Body of pancreas (tissue), 4 donors: ENCODE measurements at places on chromosomes 2 and 18. TPM values are rescaled to one million over a fixed set of nuclear protein-coding genes. Genes with fewer than 3 reads are reported as not detected.

DNA sequence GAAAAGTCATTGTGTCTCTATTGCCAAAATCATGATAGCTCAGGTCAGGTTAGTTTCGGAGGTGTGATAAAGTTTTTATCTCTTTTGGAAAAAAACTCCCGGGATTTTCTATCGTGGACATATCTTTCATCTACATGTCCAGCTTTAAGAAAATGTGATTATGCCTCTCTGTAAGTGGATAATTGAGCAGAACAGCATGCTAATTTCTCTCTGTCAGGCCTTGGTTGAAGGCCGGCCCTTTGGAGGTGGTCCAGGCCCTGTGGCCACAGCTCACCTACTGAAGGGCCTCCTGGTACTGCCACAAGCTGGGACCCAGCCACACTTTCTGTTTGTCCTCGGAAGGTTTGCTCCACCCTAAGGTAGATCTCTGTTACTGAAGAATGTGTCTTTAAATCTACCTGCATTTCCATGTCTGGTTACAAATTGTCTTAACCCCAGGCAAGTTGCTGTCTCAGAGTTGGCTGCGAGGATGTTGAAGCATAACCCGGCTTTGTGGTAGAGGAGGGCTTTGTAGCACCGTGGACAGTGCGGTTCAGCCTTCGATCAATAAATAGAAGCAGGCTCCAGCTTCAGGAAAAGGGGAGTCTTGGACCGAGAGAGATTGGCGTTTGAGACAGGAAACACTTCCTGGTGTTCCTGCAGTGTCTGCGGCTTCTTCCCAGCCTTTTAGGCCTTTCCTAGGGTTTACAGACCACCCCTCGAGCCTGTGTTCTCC lies 25.5 kb downstream of the TCF7L1 start:
- no peaks in the 10 kb centered on the region for H3K36me3 ChIP-seq
- H3K27ac ChIP-seq = no peak overlapping the region
- no peak overlapping the region for H3K4me3 ChIP-seq

GRCh38 chr2:218168016-218168415 lies 1.3 kb upstream of the CXCR1 start:
- no peaks in the 10 kb centered on the region for H3K36me3 ChIP-seq
- no peak for DNase-seq
- H3K27me3 ChIP-seq = no peaks in the 10 kb centered on the region
- no peak overlapping the region for H3K4me3 ChIP-seq
- H3K27ac ChIP-seq = no peak overlapping the region

DNA sequence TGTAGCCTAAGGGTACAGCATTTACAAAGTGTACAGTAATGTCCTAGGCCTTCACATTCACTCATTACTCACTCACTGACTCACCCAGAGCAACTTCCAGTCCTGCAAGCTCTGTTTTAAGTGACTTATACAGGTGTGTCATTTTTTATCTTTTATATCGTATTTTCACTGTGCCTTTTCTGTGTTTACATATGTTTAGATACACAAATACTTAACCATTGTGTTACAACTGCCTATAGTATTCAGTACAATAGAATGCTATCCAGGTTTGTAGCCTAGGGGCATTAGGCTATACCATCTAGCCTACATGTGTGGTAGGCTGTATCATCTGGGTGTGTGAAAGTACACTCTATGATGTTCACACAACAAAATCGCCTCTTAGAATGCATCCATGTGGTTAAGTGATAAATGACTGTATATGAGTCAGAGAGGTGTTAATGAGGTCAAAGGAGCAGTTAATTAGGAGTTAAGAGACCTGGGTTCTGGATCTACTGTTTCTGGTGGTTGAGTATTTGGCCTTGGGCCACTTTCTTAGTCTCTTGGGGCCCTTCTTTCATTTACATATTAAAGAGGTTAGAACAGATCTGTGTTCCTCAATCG lies 149.1 kb downstream of the GREB1L start:
- H3K4me3 ChIP-seq = no peak overlapping the region
- no peaks in the 10 kb centered on the region for H3K4me1 ChIP-seq
- H3K27ac ChIP-seq = no peak overlapping the region
- no peak for DNase-seq
- H3K27me3 ChIP-seq = no peaks in the 10 kb centered on the region

- H3K27me3 ChIP-seq = no peaks in the 10 kb centered on the region
- no peak overlapping the region for H3K4me3 ChIP-seq
- H3K4me1 ChIP-seq = peaks cover 21% of the 10 kb centered on the region
Measured at GRCh38 chr2:95057535-95058370, 32.2 kb downstream of the MAL start.

DNA sequence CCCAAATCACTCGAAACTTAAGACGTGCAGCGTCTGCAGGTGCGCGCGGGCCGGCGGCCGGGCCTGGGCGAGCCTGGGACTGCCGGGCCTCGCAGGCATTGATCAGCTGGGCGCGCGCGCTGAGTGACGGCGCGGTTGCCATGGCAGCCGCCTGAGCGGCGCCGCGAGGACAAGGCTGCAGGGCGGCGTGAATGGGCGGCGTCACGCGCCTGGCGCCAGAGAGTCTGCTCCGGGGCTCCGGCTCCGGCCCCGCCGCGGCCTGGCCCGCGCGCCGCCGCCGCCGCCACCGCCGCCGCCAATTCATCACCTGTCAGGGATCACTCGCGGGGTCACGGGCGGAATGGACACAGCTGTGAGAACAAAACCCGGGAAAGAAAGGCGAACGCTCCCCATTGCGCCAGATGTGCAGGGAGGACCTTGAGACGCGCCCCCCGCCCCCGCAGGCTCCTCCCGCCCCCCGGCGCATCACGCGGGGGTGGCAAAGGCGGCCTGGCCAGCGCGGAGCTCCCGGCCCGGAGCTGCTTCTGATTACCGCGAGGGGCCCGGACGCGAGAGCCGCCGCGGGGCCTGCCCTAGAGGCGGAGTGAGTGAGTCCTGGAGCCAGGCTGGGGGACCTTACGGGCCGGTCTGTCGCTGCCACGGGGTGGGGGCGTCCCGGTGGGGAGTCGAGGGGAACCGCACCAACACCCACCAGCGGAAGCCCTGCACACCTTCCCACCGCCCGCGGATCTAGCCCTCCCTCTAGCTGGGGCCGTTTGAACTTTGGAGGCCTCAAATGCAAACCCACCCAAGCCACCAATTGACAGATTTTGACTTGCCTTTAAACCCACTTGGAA lies 2.9 kb upstream of the ID2 start:
- no peaks in the 10 kb centered on the region for H3K27me3 ChIP-seq
- H3K36me3 ChIP-seq = no peaks in the 10 kb centered on the region
- peak; percentile 96 for DNase-seq
- peak overlapping the region; percentile 25 for H3K4me3 ChIP-seq

DNA sequence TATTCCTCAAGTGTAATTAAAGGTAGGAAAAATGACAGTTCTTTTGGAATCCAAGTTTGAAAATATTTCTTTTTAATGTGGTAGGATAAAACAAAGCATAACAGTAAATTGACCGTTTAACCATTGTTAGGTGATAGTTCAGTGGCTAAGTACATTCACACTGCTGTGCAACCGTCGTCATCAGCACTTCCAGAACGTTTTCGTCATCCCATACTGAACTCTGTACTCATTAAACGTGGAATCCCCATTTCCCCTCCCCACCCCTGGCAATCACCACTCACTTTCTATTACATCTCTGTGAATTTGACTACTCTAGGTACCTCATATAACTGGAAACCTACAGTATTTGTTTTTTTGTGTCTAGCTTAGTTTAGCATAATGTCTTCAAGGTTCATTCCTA lies 32.9 kb upstream of the FZD5 start:
- H3K27ac ChIP-seq = no peak overlapping the region
- peaks cover 4% of the 10 kb centered on the region for H3K4me1 ChIP-seq
- H3K36me3 ChIP-seq = no peaks in the 10 kb centered on the region
- no peak overlapping the region for H3K4me3 ChIP-seq
- no peaks in the 10 kb centered on the region for H3K27me3 ChIP-seq
- no peak for DNase-seq

The ZNF521 gene
- total RNA-seq = 3.3 TPM

The UGT1A10 gene
- 0.52 TPM for total RNA-seq

The DES gene
- 12.7 TPM for total RNA-seq
